ENCODE measurements at places on chromosomes 3 and 15. TPM values are rescaled to one million over a fixed set of nuclear protein-coding genes. Genes with fewer than 3 reads are reported as not detected.

DNA sequence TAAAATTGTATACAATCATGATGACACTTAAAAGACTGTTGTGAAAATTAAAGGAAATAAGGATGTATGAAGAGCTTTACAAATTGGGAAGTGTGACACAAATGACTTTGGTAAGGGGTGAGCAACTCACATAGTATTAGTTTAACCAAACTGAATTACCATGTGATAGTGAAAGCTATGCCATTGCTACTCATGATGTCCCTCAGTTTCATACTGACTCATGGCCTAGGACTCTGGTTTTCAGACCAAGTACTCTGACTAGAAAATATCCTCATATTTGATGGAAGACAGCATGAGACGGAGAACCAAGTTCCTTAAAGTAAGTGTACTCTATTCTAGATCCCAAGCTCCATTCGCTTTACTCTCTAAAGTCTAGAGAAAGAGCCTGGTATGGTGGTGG is 203.2 kb upstream of the ICE2 start:
- no peak for DNase-seq

- DNase-seq = no peak
Measured at GRCh38 chr3:113291572-113291971, 80.2 kb downstream of the BOC start.

DNA sequence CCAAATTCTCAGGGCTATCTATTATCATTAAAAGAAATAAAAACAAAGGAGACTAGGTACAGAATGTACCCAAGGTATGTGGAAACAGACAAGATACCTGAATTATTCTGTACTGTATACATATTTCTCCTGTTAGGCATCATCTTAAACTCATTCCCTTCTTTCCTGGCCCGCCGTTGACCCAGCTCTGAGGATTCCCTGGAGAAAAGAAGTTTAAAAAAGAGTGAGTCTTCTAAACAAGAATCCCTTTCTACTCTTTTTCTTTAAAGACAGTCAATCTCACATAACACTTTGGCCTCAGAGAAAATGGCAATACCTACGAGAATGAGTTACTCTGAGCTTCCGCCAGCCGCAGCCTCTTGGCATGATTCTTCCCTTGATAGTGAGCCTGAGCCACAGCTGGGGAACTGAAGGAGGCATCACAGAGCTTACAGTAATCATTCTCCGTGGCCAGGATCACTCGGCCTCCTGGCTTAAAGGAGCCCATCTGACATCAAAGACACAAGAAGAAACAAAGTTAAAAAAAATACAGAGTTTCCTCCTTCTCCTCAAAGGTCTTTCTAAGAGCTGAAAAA is 44.2 kb downstream of the ZMAT3 start:
- DNase-seq = peak; percentile 71

DNA sequence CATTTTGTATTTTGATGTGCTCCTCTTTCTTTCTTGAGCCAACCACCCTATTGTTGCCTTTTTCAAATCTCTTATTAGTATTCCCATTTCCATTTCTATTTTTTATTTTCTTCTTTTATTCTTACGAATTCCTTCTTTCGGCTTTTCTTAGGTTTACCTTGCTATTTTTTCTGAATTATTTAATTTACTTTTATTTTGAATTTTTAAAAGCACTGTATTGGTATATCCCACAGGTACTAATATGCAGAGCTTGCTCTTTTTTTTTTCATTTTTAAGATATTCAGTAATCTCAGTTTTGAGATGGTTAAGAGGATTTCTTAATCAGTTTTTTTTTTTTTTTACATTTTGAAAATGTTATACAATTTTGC is 18.4 kb upstream of the MCF2L2 start:
- DNase-seq = no peak

GRCh38 chr3:49339581-49339940 is 292 bp downstream of the USP4 start:
- no peak for DNase-seq

DNA sequence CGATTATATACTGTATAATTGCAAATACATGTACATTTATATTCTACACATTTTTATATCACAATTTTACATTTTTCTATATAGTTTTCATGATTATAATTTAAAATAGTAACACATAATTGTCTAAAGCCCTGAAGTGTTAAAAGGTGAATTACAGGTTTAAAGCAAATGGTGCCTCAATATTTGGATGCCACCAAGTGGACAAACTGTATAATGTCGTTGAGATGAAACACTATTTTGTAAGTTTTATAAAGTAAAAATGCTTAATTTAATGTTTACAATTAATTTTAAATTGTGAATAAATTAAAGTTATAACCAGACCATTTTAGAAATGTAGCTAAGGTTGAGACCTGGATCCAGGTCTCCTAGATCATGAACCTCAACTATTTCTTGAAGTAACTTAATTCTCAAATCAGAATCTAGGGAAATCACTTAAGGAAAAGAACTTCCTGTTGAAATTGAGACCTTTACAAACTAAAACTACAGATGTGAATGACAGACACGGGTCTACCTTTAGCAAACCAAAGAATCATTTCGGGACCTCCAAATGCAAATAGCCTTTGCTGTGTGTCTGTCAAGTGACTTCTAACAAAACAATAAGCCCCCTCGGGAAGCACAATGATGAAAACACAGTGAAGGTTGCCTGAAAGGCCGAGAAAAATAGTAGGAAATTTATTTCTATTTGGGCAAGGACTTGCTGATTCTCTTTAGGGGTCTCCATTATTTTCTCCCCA is 37.8 kb downstream of the EHHADH start:
- peak; percentile 33 for DNase-seq

Gene GHSR
- total RNA-seq = not detected

DNA sequence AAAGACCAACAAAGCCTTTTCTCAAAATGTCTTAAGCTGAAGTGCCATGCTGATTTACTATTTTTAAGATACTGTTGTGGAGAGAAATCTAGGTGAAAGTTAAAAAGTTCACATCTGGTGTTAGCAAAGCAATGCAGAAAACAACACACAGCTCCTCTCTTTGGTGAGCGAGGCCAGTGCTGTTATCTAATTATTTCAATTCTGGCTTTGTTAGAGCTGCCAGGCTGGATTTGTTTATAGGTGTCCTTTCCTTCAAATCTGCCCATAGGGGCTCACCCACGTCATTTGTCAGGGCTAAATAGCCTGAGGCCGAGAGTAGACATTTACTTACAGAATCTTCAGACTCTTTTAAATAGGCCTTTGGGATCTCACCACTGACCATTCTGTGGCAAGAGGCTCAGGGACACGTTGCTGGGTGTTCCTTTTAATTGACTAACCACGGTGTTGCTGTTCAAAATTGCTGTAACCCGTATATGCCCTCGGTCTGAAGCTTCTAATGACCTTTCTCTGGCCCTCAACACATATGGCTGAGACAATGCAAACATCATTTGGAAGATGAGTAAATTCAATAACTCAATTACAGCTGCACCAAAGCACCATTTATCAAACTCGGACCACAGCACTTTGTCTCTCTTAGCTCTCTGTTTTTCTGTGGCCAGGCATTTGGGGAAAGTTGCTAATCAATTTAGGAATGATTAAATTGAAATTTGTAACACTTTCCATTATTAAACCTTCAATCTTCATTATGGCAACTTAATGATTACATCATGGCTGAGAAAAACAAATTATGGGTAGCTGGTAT is 152.6 kb downstream of the PDZRN3 start:
- no peak for DNase-seq

DNA sequence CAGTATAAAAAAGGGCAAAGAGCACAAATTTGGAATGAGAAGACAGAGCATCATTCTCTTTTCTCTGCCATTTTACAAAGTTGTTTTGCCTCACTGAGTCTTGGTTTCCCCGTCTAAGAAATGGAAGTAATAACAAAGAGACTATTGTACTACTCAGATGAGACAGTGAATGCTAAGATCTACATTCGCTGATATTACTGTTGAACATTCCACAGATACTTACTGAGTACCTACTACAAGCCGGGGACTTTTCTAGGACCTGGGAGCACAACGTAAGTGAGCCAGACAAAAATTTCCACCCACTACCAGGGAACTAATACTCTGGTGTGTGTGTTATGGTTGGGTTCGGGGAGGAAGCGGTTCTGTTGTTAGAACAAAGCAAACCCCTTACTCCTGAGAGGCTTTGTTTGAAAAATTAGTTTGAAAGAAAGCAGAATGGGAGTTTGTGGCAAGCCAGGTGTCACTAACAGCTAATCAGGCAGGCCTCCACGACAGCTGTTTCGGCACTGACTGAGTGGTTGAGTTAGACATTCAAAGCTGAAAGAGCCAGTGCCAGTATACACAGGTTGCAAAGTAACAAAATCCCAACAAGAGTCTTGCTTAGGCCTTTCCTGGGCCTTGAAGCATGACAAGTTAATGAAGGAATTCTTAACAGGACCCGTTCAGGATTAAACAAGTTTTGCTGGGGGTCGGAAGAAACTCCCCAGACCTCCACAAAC is 458.3 kb downstream of the EDEM1 start:
- DNase-seq = no peak

DNA sequence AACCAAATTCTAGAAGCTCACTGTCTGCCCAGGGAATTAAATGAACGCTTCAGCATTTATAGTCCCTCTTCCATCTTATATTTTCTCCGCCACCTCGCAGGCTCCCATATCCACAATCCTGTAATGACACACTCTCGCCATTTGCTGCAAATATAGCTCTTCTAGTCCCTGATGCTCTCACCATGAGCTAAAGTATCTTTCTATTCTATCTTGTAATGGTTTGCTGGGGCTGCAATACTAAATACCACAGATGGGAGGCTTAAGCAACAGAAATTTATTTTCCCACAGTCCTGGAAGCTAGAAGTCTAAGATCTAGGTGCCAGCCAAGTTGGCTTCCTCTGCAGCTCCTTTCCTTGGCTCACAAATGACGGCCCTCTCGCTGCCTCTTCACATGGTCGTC is 106.9 kb upstream of the NPHP3 start:
- DNase-seq = no peak

Gene SRGAP3
- total RNA-seq = 19.8 TPM

DNA sequence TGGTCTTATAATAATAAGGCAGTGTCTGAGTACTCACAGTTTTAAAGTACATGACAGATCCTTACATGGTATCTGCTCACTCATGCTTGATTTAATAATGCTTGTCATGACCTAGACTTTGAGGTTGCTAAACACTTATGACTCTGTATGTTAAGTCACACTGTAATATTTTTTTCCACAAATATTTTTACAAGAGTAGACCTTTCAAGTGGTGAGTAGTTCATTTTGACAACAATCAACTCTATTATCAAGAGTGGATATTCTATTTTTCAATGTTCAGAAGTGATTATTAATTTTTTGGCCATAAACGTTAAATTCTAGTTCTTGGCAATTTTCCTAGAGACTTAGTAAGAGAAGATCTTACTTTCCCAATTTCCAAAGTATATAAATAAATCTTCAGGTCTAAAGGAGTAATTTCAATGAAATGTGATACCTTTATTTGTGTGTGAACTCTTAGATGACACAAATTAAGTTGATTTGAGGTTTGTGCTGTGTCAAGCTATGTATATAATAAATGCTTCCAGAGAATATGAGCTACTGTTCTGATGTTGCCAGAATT is 104.5 kb downstream of the NLGN1 start:
- peak; percentile 33 for DNase-seq

Gene KLHL40
- total RNA-seq = not detected

- DNase-seq = peak; percentile 79
Measured at GRCh38 chr3:4776980-4777581, 202.2 kb upstream of the BHLHE40 start.
